Activated CD4-positive, alpha-beta T cell treated with anti-CD3 and anti-CD28 coated beads, Interleukin-2, amount 10 ng/mL, durations not matched to agents 7 days and 5 days (primary cell): ENCODE measurements at places on chromosomes 3 and 15.

DNA sequence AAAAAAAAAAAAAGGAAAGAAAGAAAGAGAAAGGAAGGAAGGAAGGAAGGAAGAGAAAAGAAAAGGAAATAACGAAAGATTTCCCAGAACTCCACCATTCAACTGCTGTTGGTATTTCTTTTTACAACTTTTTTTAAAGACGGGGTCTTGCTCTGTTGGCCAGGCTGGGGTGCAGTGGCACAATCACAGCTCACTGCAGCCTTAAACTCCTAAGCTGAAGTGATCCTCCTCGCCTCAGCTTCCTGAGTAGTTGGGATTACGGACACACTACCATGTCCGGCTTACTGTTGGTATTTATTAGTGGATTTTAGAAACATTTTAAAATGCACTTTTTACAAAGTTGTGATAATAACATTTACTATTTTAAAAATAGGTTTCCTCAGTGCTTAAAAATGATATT is 15.0 kb upstream of the USP3 start:
- no peak for DNase-seq

- DNase-seq = no peak
Observed at GRCh38 chr3:11733914-11734313, 90.2 kb upstream of the VGLL4 start.

DNA sequence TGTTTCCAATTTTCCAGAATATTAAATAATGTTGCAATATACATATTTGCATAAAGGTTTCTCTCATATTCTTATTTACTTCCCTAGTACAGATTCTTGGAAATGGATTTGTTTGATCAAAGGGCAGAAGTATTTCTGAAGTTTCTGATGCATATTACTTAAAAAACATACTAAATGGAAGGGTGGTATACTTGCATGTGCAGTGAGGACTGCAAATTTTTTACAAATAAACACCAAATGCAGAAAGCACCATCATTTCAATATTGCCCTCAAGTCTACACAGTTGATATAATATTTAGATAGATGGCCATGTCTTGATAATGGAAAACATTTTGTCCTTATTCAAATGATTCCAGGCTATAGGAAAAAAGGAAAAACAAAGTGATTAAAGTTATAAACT is 12.3 kb downstream of the TM4SF18 start:
- no peak for DNase-seq

DNA sequence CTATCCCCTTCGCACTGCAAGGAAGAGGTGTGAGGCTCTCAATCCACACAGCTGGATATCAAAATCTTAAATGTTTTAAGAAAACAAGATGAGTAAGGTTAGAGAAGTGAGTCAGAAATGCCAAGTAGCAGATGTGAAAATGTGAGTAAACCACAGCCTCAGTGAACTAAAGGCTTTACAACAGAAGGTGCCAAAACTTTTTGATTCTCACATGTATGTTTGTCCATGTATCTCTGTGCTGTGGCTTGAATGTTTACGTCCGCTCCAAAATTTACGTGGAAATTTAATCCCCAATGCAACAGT is 126.8 kb upstream of the PFN2 start:
- no peak for DNase-seq

GRCh38 chr3:128232376-128233178 is 79.3 kb downstream of the EEFSEC start:
- DNase-seq = no peak

DNA sequence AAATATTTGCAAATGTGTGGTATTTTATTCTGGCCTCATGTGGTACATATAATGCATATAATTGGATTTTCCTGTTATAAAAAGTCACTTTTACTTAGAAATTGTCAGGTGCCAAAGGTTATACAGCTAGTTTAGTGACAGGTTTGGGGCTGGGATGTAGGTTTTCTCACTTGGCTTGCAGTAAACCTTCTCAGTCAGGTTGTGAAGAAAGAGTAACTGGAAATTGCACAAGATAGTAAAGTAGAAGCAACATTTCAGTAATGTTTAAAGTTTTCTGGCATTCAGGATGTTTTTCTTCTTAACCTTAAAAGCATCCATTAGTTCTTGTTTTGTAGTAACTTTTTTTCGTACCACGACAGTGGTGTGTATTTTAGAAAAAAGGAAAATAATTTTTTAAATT is 53.9 kb downstream of the MEF2A start:
- no peak for DNase-seq

GRCh38 chr15:74365598-74366445 is 1.6 kb downstream of the CYP11A1 start:
- DNase-seq = no peak

GRCh38 chr3:127754411-127755304 is 67.7 kb downstream of the MGLL start:
- DNase-seq = no peak

GRCh38 chr3:136105044-136105443 is 91.1 kb downstream of the MSL2 start:
- no peak for DNase-seq

GRCh38 chr3:159667261-159667660 is 321.4 kb upstream of the IL12A start:
- no peak for DNase-seq

DNA sequence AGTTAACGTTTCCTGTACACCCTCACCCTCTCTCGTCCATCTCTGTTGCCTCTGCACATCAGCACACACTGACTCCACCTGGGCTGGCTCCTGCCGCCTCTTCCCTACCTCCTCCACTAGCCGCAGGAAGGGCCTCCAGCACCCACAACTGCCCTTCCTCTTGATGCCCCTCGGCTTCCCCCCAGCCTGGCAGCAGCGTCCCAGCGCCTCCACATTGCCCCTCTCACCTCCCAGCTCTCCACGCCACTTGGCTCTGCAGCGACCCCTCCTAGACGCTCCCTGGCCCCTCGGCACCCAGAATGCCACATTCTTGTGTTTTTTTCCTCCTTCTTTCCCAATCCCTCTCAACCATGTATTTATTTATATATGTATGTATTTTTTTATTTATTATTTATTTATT is 73.6 kb downstream of the ST8SIA2 start:
- DNase-seq = no peak

DNA sequence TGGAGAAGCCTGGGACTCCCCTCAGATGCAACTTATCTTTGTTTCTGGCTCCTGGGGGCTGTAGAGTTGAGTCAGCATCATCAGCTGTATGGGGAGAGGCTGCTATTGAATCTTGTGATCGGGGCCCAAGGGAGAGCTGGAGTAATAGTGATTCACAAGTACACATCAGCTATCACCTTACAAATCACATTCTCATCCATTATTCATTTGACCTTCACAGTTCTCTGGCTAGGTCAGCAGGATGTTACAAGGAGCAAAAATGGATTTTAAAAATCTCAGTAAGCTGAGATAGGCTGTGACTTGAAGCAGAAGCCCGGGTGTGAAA is 175.0 kb downstream of the OPA1 start:
- no peak for DNase-seq

DNA sequence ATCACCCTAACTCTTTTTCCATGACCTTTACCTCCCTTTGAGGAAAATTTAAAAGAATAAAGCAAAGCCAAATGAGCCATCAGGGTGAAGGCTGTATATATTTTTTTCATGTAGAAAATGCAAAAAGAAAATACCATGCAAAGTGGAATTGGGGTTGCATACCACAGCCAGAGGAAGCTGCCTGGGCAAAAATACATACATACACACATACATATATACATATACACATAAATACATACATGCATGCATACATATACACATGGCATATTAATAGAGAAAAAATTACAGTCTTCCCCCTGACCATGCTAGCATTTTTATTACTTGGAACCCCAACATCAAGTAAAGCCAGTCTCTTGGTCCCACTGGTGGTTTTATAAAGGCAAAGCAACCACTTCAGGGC is 63.7 kb upstream of the TMCO5A start:
- DNase-seq = no peak

GRCh38 chr15:90750186-90750585 is 33.0 kb downstream of the BLM start:
- DNase-seq = peak; percentile 10

DNA sequence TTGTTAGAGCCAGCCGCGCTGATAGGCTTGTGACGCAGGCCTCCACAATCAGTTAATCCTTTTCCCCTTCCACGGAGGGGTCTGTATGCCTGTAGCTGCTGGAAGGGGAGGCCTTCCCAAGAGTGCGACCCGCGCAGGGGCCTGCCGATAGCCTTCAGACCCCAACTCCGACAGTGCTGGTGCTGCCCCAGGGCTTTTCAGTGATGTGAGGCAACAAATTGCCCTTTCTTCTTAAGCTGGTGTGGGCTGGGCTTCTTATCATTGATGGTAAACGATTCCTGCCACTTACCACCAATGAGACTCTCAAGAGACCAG is 143.4 kb downstream of the CHSY1 start:
- DNase-seq = no peak

DNA sequence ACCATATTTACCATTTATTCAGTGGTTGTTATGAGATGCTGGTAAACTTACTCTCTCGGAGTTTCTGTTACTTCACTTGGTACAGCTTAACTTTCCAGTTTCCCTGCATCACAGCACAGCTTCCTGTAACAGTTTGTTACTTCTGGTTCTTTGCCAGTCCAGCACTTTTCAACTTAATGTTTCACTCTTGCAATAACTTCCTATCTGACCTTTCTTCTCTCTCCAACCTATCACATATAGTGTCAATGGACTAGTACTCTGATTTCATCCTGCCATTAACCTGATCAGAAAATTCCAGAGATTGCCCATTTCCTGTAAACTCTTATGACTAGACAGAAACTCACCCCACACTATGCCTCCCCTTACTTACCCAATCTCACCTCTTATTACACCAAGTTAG is 3.9 kb upstream of the ATP11B start:
- DNase-seq = no peak
